Uterus (tissue), 4 donors: ENCODE measurements at places on chromosomes 1 and 21.

DNA sequence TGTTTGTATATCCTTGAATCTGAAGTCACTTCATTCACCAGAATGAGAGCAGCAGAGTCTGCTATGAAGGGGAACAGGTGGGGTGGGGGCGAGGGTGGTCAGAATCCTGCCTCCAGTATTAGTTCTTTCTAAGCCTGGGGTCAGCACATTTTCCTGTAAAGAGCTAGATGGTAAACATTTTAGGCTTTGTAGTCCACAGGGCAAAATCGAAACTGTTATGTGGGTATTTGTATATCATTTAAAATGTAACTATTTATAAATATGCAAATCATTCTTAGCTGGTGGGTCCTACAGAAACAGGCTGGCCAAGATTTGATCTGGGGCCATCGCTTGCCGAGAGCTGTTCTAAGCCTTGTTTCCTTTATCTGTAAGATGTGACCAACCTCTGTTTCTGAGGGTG is 96.0 kb downstream of the IGSF21 start:
- no peaks in the 10 kb centered on the region for H3K36me3 ChIP-seq
- H3K4me1 ChIP-seq = no peaks in the 10 kb centered on the region
- H3K4me3 ChIP-seq = no peak overlapping the region
- no peaks in the 10 kb centered on the region for H3K27me3 ChIP-seq
- no peak overlapping the region for H3K27ac ChIP-seq
- DNase-seq = no peak

GRCh38 chr1:77866296-77866695 is 22.1 kb upstream of the NEXN start:
- H3K4me3 ChIP-seq = no peak overlapping the region
- DNase-seq = no peak
- no peak overlapping the region for H3K27ac ChIP-seq
- H3K36me3 ChIP-seq = no peaks in the 10 kb centered on the region
- H3K4me1 ChIP-seq = no peaks in the 10 kb centered on the region

GRCh38 chr1:209107535-209107934 is 476.0 kb upstream of the CAMK1G start:
- no peak overlapping the region for H3K4me3 ChIP-seq
- H3K36me3 ChIP-seq = no peaks in the 10 kb centered on the region
- no peaks in the 10 kb centered on the region for H3K27me3 ChIP-seq
- H3K4me1 ChIP-seq = no peaks in the 10 kb centered on the region
- H3K27ac ChIP-seq = no peak overlapping the region

DNA sequence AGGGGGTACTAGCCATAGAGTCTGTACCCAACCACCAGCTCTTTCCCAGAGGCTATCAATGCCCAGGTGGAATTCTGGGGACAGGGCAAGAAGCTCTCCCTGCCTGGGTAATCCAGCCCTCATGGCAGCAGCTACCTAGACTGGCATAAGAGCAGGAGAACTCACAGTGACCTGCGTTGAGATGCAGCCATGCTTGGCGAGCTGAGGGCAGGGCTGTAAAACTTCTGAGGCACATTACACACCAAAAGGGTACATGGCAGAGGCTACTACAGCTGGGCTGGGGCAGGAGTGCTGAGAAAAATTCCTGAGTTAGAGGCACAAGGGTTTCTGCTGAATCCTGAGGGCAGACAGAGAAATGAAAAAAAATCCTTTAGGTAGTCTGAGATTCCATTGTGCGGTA is 927.9 kb upstream of the B3GALT2 start:
- no peak overlapping the region for H3K4me3 ChIP-seq
- no peak for DNase-seq
- H3K27me3 ChIP-seq = no peaks in the 10 kb centered on the region
- no peak overlapping the region for H3K27ac ChIP-seq
- H3K36me3 ChIP-seq = no peaks in the 10 kb centered on the region

GRCh38 chr21:17782051-17782450 is 37.1 kb downstream of the C21orf91 start:
- no peak for DNase-seq
- no peak overlapping the region for H3K27ac ChIP-seq
- H3K4me1 ChIP-seq = no peaks in the 10 kb centered on the region
- H3K36me3 ChIP-seq = no peaks in the 10 kb centered on the region

- no peaks in the 10 kb centered on the region for H3K36me3 ChIP-seq
- H3K27me3 ChIP-seq = no peaks in the 10 kb centered on the region
- peak overlapping the region; percentile 91 for H3K27ac ChIP-seq
- no peak for DNase-seq
These were observed 1.2 kb downstream of the TUT4 start for GRCh38 chr1:52551507-52552235.

DNA sequence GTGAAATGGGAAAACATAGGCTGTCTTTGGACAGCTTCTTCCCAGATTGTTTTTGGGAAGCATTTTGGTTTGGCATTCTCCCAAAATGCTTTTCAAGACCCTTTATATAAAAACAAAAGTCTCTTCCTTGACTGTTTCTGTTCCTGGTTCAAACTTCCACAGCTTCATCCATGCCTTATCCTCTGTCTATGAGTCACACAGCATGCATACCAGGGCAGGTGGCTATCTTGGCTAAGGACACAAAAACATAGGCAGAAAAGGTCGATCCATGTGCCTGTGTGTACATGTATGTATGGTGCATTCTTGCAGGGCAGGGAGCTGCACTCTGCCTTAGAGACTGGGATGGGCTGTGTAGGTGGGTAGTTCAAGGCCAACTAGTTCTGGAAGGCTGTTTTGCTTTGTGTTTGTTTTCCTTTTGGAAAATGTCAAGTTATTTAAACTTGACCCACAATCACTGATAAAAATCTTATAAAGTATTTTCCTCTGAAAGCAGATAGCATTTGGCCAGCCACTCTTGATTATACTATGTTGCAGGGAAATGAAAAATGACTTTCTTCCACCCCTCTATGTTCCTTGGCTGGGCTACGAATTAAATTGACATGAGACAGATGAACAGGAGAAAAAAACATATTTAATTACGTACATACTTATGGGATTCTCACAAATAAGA is 437.0 kb downstream of the SIPA1L2 start:
- H3K4me3 ChIP-seq = no peak overlapping the region
- H3K27ac ChIP-seq = no peak overlapping the region
- H3K36me3 ChIP-seq = no peaks in the 10 kb centered on the region
- H3K4me1 ChIP-seq = no peaks in the 10 kb centered on the region
- no peaks in the 10 kb centered on the region for H3K27me3 ChIP-seq

GRCh38 chr1:89198491-89199072 is at the start of gene GBP4:
GBP4 (minus strand) TSS chr1:89198942; CDS start chr1:89198834, 108 bp downstream.
- no peaks in the 10 kb centered on the region for H3K4me1 ChIP-seq
- no peaks in the 10 kb centered on the region for H3K36me3 ChIP-seq
- peak within 1 kb of the TSS; percentile 40 for H3K4me3 ChIP-seq
- peak; percentile 41 for DNase-seq

GRCh38 chr1:33099290-33100118 is 18.6 kb downstream of the AZIN2 start:
- no peak overlapping the region for H3K4me3 ChIP-seq
- no peak for DNase-seq
- H3K27me3 ChIP-seq = no peaks in the 10 kb centered on the region
- H3K36me3 ChIP-seq = no peaks in the 10 kb centered on the region

GRCh38 chr1:200245473-200245872 is 164.4 kb downstream of the ZNF281 start:
- H3K27me3 ChIP-seq = no peaks in the 10 kb centered on the region
- H3K36me3 ChIP-seq = no peaks in the 10 kb centered on the region
- no peak for DNase-seq
- H3K27ac ChIP-seq = no peak overlapping the region
- no peaks in the 10 kb centered on the region for H3K4me1 ChIP-seq
- H3K4me3 ChIP-seq = no peak overlapping the region

GRCh38 chr21:26964170-26964778 is 2.6 kb downstream of the ADAMTS5 start:
- H3K4me3 ChIP-seq = peak overlapping the region; percentile 66
- DNase-seq = peak; percentile 90
- no peaks in the 10 kb centered on the region for H3K27me3 ChIP-seq
- no peaks in the 10 kb centered on the region for H3K36me3 ChIP-seq
- H3K27ac ChIP-seq = peak overlapping the region; percentile 94

- H3K4me1 ChIP-seq = no peaks in the 10 kb centered on the region
- no peak overlapping the region for H3K27ac ChIP-seq
- no peak overlapping the region for H3K4me3 ChIP-seq
- H3K27me3 ChIP-seq = no peaks in the 10 kb centered on the region
These were observed 8.8 kb upstream of the KLHL12 start for GRCh38 chr1:202935844-202936243.

- H3K4me3 ChIP-seq = no peak overlapping the region
- DNase-seq = no peak
- H3K4me1 ChIP-seq = no peaks in the 10 kb centered on the region
- no peaks in the 10 kb centered on the region for H3K36me3 ChIP-seq
- no peaks in the 10 kb centered on the region for H3K27me3 ChIP-seq
These were observed 294.4 kb upstream of the PLXNA2 start for GRCh38 chr1:208538587-208538986.

DNA sequence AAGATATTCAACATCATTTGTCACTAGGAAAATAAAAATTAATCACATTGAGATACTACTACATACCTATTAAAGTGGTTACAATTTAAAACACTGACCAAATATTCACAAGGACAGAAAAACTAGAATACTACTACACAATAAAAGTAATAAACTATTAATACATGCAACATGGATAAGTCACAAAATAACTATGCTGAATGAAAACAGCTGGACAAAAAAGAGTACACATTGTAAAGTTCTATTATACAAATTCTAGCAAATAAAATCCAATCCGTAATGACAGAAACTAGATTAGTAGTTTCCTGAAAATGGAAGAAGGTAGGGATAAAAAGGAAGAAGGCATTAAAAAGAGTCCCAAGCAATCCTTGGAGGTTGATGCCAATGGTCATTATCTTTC is 348.7 kb upstream of the PTBP2 start:
- H3K27ac ChIP-seq = no peak overlapping the region
- no peaks in the 10 kb centered on the region for H3K4me1 ChIP-seq
- no peak overlapping the region for H3K4me3 ChIP-seq
- no peak for DNase-seq

DNA sequence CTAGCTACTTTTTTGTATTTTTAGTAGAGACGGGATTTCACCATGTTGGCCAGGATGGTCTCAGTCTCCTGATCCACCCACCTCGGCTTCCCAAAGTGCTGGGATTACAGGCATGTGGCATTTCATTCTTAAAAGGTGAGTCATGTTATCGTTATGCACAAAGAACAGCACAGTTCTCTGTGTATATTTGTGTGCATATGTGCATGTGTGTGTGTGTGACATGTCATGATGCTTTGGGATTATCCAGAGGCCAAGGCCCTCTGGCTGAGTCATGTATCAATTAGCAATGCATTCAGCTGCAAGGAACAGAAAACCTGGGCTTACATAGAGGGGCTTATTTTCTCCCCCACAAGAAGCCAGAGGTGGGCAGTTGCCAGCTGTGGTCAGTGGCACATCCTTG is 301.7 kb upstream of the KAZN start:
- H3K27me3 ChIP-seq = no peaks in the 10 kb centered on the region
- DNase-seq = no peak

DNA sequence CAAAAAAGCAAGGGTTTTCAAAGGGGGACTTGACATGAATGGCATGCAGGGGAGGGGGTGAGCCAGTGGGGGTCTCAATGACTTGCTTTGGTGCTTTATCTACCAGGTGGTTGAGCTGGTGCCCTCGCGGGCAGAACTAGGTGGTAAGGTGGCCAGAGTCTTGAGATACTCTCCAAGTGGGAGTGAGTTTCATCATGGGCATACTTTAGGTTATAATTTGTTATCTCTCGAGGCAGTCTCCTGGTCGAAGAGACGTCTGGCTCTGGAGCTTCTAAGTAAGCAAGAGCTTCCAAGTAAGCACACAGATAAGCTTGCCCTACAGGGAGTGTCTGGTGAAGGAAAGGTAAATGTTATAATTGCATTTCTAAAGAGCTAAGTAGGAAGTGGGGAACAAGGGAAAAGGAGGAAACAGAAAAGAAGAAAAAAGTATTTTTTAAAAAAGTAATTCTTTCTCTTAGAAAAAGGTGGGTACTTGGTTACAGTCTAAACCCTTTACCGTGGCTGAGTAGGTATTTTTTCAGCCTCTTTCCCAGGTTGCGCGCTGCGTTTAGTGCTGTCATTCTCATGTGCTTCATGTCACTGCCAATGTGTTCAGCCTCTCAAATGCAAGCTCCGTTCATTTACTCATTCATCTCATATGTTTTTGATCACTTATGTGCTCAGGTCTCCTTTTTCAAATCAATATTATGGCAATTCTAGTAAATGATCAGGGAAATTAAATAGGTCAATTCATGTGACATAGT is 31.6 kb upstream of the DNAJC6 start:
- no peak for DNase-seq
- no peak overlapping the region for H3K27ac ChIP-seq
- H3K4me3 ChIP-seq = no peak overlapping the region
- H3K36me3 ChIP-seq = no peaks in the 10 kb centered on the region
- no peaks in the 10 kb centered on the region for H3K4me1 ChIP-seq
- no peaks in the 10 kb centered on the region for H3K27me3 ChIP-seq

DNA sequence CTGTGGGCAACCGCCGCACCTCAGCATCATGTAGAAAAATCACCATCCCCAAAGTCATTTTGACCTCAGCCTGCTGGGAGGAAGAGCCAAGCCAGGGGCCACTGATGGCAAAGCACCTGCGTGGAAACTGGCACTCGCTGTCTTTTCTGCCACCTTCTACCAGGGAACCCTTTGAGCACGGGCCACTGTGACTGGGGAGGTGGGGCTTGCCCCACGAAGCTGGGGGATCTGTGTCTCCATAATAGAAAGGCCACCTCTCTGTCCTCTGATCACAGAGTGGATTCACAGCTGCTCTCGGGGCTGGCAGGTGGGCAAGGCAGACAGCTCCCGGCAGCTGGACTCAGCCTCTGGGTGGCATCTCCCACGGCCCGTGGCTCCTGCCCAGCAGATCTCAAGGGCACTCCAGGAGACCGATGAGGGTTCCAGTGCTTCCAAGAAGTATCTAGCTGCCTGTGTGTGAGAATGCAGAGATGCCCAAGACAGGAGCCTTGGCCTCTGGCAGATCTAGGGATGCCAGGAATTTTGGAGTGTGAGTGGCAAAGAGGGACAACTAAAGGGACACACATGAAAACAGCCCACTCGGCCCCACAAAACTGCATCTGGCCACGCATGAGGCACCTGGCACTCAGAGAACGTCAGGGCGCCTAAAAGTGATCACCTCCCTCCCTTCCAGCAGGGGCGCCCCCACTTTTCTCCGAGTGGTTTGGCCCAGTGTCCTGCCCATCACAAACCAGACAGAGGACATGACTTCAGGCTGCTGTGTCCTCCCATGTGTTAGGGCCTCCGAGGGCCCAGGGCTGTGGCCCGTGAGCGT is 102.6 kb downstream of the PDE9A start:
- no peaks in the 10 kb centered on the region for H3K4me1 ChIP-seq
- no peak overlapping the region for H3K4me3 ChIP-seq
- no peaks in the 10 kb centered on the region for H3K27me3 ChIP-seq
